ENCODE measurements at places on chromosomes 4 and X.

DNA sequence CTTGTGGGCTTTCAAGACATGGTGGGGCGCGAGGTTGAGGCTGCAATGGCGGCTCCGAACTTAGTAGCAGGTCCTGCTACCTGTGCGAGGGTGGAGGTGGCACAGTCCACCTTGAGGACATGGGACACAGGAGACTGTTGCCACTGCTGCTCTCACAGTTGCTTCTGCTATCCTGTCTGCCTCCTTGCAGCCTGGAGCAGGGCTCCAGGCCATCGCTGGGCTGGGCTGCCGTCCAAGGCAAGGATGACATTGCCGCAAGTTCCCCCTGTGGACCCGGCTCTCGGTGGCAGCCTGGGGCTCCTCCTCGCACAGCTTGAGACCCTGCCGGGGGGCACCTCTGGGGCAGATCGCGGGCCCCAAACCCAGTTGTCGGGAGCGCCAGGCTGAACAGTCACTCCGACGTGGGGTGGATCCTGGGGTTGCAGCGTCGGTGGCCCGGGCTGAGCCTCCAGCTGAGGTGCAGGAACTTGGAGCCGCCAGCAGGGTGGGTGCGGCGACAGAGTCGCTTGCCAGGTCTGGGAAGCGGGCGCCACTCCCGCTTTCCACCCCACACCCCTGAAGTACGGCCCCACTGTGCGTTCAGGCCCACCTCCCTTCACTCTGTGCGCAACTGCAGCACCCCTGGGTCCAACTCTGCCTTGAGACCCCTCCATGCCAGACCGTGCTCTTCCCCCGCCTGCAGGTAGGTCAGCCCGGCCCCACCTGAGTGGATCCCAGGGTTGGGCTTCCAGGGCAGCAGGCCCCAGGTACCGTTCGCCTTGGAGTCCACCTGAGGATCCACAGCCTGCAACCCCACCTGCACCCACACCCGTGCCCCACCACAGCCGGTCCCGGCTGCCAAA lies 192.7 kb upstream of the NUDT6 start:
- no peak for DNase-seq

DNA sequence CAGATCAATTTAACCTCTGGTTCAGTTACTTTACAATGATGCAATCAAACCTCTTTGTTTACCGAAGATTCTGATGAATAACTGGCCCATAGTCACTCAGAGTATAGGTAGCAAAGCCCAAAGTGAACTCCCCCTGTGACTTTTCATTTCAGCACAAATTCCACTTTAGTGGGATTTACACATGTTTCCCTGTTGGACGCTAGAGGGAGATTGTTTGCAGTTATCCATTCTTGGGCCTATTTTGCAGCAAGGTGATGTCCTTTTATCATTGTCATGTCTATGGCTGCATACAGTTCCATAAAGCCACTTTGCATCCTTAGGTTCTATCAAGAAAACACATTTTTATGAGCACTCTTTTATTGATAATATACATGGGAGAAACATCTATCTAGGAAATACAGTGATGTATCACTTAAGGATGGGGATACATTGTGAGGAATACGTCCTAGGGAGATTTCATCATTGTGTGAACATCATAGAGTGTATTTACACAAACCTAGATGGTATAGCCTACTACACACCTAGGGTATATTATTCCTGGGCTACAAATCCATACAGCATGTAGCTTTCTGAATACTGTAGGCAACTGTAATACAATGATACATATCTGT lies 14.5 kb upstream of the DKK2 start:
- no peak for DNase-seq

DNA sequence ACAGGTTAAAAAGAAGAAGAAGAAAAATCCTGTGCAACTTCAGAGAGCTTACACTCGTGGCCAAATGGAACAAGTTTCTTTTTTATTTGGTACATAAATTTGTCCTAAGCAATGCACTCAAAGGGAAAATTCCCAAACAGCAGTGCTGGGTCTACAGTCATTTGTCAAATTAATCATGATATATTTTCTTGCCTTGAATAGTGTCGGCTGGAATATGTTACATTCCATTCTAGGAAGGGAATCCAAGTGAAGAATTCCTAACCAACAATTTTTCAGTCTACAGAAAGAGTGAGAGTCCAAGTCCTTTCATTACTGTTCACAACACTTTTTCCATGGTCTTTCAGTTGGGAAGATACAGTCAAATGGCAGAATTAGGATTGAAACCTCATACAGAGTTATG lies 63.9 kb downstream of the HAND2 start:
- no peak for DNase-seq

- DNase-seq, result no peak
Measured at GRCh38 chr4:149370785-149371420, 444.7 kb downstream of the IQCM start.

GRCh38 chr4:113935190-113935589 lies 44.3 kb downstream of the ARSJ start:
- no peak for DNase-seq

- DNase-seq, result no peak
Measured at GRCh38 chr4:102606846-102607450, 105.8 kb downstream of the NFKB1 start.

DNA sequence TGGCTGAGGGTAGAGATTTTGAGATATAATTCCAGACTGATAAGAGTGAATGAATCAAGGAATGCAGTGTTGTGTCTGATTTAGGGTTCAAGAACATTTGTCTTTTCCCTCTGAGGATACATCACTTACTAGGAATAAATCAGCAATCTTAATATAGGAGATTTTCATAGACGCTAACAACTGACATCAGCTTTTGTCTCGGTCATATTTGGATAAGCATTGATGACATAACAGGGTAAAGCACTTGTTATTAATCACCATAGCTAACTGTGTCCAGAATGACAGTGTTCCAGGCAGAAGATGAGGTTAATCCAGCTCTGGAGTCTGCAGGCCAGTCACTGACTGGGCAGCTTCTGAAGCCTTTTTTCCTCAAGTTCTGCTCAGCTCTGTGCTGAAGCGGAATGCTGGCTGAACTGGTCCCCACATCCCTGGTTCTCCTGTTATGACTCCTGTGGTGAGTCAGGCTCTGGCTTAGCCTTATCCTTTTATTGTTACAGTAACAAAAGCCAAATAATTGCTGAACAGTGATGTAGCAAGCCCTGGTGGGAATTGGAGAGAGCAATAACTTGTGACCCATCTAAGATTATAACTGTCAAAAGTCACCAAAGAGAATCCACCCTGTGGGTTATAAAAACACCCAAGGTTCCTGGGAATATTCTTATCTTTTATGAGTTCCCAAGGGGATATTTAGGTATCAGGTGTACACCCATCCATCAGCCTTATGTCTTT lies 41.8 kb downstream of the FNIP2 start:
- DNase-seq, result no peak

GRCh38 chr4:16794816-16795445 lies 103.5 kb downstream of the LDB2 start:
- no peak for DNase-seq

- DNase-seq, result no peak
Measured at GRCh38 chr4:100708776-100709175, 191.0 kb upstream of the EMCN start.

DNA sequence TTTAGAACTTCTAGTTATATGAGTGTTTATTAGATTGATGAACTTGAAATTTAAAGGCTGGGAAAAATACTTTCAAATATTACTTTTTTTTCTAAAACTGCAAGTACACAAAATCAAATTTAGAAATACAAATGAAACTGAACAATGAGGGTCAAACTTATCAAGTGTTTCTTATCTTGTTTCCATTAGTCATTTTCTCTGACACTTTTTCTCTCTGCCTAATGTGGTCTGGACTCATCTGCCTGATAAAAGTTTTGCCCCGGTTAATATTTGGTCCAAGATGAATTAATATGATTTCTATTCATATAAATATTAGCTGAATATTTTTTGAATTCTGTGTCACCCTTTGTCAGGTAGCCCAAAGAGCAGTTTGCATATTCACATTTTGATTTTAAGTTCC lies 8.7 kb upstream of the HPGDS start:
- no peak for DNase-seq

GRCh38 chrX:72644946-72645345 lies 69.2 kb downstream of the PHKA1 start:
- DNase-seq, result no peak

DNA sequence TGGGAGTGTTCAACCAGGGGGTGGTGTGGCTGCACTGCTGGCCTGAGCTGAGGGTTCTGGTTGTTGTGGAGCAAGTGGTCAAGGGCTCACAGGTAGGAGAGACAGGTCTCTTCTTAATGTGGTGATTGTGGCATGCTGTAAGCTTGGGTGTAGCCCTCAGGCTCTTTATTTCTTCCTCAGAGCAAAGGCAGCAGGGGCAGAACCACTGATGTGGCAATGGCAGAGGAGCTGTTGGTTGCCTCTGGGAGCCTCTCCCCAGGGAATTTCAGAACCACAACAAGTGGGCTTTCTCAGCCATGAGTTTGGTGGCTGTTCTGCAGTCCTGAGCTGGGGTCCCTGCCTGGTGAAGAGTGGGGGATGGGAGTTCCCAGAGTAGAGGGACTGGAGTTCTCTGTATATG lies 1017.2 kb downstream of the SH3BGRL start:
- no peak for DNase-seq

DNA sequence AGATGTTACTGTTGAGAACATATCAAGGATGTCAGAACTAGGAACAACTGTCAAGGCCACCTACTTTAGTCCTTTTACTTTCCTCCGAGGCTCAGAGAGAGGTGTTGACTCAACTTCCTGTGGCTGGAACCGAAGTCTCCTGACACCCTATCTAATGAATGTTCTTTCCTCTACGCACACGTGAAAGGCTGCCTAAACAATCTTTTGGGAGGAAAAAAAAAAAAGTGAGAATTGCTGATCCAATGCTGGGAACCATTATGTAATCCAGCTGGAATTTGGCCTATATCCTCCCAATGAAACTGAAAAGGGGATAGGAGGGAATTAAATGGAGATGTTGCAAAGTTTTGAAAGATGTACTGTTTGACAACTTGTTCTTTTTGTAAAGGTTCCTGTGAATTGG lies 8.3 kb upstream of the MAP7D3 start:
- DNase-seq, result no peak

- no peak for DNase-seq
Measured at GRCh38 chr4:1195891-1196401, 23.6 kb upstream of the SPON2 start.

- no peak for DNase-seq
Measured at GRCh38 chr4:7892212-7893019, 47.2 kb downstream of the AFAP1 start.

DNA sequence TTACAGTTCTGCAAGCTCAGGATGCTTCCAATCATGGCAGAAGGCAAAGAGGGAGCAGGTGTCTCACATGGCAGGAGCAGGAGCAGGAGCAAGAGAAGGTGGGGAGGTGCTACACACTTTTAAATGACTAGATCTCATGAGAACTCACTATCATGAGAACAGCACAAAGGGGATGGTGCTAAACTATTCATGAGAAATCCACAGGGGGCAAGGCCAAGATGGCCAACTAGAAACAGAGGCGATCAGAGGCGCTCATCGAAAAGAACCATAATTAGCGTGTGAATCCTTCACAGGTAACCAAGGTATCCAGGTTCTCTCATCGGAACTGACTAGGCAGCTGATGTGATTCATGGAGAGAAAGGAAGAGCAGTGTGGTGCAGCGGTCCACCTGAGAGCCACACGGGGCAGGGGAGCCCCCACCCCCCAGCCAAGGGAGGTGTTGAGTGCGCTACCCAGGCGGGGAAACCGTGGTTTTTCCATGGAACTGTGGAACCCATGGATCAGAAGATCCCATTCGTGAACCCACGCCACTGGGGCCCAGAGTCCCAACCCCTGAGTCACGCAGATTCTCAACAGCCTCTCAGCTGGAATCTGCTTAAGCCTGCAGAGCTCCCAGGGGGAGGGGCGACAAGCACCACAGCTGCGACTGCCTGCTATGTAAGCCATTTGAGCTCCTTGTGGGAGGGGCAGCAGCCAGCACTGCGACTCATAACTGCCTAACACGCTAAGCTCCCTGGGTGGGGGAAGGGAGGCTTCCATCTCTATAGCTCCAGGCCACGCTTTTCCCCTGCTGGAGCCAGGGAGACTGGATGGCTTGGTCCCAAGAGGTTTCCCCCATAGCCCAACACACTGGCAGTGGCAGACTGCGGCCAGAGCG lies 46.7 kb downstream of the FGF16 start:
- no peak for DNase-seq

DNA sequence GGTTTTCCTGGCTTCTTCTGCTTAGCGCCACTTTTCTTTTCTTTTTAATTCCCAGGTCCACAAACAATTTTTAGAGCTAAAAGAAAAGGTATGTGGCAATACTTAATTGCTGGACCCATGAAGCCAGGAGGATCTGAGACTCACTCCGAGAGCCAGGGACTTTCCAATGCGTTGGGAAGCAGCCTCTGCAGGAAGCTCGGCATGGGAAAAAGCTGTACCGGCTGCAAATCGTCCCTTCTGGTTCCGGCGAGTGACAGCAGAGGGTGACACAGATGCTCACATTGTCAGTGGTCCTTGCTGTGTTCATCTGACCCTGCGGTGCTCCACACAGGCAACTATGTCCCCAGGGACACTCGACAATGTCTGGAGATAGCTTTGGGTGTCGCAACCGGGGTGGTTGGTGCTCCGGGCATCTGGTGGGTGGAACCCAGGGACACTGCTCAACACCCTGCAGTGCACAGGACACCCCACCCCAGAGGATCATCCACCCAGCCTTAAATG lies 164.0 kb downstream of the PRKX start:
- no peak for DNase-seq

DNA sequence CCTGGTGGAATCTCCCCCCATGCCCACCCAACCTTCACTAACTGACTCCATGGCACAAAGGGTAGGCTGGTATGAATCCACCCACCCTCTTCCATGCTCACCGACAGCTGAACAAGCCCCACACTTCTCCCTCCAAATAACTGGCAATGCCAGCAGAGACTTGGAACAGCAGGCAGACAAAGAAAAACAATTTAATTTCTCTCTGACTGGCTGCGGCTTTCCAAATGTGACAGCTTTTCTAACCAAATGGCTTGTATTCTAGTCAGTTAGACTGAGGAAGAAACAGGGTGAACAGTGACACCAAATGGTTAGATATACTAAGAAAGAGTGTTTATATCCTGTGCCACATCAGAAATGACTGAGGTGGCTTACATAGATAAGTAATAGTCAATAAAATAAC lies 199.3 kb upstream of the ADAMTS3 start:
- DNase-seq, result no peak

DNA sequence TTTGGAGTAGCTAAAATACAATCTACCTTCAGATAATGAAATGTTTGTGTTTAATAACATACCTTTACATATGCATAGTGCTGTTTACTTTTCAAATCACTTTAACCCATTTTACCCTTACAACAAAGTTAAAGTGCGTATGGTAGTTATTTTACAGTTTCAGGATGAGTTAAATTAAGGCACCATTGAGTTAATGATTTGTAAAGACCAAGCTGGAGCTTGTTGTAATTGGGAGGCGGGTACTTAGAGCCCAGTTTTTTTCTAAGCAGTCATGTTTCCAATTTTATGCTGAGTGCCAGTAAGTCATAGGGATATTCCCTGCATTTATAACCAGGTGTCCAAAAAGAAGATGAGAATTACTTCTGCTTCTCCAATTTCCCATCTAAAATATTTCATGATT lies 84.2 kb upstream of the NRK start:
- no peak for DNase-seq

- DNase-seq, result no peak
Measured at GRCh38 chr4:1874201-1874600, 3.0 kb downstream of the NSD2 start.
